ENCODE measurements at places on chromosomes 6 and 20.

DNA sequence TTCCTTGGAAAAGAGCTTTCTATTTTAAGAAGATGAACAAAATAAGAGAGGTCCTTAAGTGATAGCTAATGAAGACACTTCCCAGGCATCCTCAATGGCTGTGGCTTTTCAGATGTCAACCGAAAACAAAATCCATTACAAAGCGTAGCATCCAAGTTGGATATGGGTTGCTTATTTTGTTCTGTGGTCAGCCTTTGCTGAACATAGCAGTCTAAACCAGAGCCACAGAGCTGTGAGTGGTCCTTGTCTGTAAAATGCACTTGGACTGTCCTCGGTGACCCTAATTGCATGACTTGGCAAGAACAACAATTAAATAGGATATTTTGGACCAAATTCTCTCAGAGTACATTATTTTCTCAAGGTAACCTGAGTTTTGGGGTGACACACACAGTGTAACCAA is 10.4 kb upstream of the BFSP1 start:
- DNase-seq, result no peak

- DNase-seq, result no peak
Observed at GRCh38 chr20:21936261-21936660, 230.8 kb downstream of the PAX1 start.

DNA sequence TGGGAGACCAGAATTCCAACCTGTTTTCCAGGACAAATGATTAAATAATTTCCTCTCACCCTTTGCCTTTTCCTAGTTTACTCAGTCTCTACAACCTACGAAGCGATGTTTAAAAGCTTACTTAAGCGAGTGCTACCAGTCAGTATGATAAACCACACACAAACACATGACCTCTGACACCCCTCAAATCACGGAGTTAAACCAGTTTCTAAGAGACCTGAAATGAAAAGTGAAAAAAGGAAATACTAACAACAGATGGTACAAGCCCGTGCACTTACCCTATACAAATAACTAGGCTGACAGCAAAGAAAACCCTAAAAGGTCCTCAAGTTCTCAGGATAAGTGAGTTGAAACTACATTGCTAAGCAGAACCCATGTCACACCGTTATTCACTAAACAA is 7.7 kb downstream of the TNFRSF21 start:
- DNase-seq, result no peak

- no peak for DNase-seq
Observed at GRCh38 chr20:23060629-23061028, 11.2 kb upstream of the THBD start.

GRCh38 chr6:25312034-25312620 is 33.0 kb downstream of the CARMIL1 start:
- no peak for DNase-seq

GRCh38 chr6:5529733-5530132 is 268.4 kb downstream of the FARS2 start:
- no peak for DNase-seq

DNA sequence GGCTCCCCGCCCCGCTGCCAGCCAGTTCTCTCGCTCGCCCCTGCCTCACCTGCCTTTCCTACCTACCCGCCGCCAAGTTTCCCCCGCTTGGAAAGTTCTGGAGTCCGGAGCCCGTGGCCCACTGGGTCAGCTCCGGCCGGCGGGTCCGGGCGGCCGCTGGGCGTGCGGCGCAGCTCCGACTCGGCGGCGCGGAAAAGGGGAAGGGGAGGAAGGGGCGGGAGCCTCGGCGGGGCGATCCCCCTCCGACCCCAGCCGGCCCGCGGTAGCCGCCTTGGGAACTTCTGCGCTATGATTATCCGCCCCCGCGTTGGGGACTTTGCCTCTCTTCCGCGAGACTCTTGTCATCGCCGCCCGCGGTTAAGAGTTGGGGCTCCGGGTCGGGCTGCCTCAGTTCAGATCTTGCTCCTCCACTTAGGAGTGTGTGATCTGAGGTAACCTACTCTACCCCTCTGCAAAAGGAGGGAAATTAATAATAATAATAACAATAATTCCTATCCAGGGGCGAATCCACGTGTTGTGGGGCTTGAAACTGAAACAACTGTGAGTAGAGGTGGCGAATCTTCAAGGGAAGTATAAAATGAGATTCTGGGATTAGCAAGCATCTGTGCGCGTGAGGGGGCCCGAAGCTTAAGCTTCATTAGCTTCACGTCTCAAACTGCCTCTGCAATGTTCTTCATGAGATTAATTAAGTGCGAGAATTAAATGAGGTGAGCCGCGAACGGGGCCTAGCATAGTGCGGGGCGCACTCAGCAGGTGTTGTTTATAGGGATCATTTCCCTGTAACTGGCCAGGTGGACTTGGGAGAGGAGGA is 30.8 kb downstream of the SF3B5 start:
- no peak for DNase-seq

DNA sequence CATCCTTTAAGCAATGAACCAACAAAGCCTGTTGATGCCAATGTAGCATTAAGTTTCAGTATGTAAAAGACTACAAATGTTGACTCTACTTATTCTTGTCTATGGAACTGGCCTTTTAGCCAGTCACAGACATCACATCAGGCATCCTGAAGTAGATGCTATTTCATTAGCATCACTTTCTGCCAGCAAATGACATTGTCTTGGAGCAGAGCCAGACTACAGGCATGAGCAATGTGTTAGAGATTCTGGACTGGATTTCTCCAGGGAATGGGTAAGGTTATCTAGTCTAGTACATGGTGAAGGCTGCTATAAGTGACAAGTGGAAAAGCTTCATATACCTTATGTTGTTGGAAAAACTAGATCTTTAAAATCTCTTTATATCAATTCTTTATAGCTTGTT is 142.9 kb downstream of the ADGRB3 start:
- DNase-seq, result no peak

GRCh38 chr6:113432521-113433334 is 424.4 kb upstream of the MARCKS start:
- DNase-seq, result no peak

DNA sequence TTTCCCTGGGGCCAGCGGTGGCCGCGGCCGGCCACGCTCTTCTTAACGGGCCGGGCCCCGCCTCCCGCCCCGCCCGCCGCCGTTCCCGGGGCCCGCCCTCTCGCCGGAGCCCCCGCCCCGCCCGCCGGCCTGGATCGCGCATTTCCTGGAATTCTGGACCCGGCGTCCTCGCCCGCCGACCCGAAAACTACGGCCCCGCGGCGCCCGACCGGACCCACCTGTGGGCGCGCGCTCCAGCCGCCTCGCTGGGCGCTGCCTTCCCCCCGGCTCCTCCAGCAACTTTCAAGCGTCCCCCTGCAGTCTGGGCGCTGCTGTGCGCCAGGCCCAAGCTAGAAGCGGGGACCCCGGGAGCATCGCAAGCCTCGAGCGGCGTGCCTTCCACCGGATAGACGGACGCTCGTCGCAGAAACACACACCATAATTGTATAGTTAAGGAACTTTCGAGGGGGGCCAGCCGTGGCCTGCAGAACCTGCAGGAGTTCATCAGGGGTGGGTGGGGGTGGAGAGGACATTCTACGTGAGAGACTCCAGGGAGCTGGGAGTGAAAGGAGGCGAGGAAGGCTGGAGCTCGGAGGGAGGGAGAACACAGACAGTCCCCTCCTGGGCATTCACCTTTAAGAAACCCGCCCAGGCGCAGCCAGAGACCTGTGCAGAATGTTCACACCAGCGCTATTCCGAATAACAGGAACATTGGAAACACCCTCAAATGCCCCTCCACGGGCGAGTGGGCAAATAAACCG is at the start of gene ADA:
Gene ADA (minus strand): TSS at position 16 of the 740 bp plus-strand sequence. CDS start 92 bp downstream, outside the sequence.
- peak; percentile 42 for DNase-seq

GRCh38 chr20:5586720-5587119 is 163.5 kb upstream of the SHLD1 start:
- DNase-seq, result no peak

DNA sequence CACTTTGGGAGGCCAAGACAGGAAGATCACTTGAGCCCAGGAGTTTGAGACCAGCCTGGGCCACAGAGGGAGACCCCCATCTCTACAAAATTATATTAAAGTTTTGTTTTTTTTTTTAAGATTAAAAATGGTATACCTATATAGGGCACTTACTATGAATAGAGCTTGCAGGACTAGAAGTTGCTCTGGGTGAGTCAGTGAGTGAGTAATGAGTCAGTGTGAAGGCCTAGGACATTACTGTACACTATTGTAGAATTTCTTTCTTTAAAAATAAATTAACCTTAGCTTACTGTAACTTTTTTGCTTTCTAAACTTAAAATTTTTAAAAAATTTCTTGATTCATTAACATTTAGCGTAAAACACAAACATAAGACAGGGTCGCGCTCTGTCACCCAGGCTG is 29.7 kb downstream of the STK35 start:
- DNase-seq, result no peak

DNA sequence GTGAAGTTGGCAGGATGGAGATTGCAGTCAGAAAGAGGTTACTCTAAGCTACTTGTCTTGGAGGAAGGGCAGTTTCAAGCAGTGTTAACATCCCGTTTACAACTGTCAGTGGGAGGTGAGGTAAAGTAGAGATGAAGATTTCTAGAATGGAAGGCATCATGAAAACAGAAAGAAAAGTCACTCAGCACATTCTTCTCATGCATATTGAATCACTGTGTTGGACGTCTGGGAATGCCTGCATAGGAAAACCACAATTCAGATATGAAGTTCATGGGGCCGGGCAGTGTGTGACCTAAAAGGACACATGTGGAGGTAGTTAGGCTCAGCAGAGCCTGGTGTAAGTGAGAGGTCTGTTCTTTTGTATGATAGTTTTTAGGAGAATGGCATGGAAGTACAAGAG is 73.5 kb upstream of the LAMP5 start:
- no peak for DNase-seq

GRCh38 chr6:18389479-18389878 is 2.3 kb downstream of the RNF144B start:
- DNase-seq, result no peak

DNA sequence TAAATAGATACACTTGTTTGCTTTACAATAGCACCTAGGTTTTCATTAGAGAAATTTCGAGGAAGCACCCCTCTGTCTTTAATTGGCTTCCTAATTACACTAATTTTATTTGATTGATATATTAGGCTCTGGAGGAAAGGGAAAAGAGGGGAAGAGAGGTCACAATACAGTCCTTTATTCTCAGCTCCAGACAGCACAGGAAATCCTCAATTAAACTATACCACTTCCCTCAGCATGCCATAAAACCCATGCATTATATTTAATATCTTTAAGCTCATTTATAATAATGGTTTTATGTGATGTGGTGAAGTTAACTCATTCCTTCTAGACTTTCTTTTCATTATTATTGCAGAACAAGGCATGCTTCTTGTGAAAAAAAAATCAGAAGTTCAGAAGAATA is 17.7 kb upstream of the PDE7B start:
- DNase-seq, result peak; percentile 69

DNA sequence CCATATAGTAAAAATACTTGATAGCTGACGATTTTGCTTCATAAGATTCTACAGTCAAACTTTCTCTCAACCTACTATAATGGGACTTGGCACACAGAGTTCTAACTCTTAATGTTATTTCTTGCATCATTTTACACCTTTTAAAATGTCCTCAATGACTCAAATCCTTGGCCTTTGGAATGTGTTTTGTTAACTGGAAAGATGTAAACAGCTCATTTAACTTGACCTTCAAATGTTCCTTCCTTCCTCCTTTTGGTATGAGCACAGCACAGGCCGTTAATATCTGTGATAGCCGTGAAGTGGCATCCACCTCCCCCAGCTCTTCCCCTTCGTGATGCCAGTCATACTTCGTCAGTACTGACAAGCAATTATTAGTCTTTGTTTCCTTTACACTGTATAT is 972.0 kb upstream of the CITED2 start:
- DNase-seq, result no peak

- DNase-seq, result no peak
Observed at GRCh38 chr6:101199441-101199840, 194.1 kb upstream of the GRIK2 start.

- DNase-seq, result peak; percentile 21
Observed at GRCh38 chr6:18823782-18824386, 436.7 kb downstream of the RNF144B start.

DNA sequence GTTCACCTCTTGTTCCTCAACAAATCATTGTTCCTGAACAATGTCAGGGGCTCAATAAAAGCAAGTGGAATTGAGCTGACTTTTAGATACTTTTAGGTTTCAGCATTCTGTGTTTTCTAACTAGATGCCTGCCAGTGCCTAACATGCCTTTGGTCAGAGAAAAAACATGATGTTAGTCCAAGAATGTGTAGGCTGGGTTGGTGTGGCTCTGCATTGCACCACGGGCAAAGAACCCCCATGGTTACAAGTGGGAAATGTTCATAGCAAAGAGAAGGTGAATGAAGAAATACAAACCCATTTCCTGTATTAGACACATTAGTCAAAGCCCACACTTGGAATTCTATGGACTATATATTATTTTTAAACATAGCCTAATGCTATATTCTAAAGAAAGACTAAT is 193.3 kb downstream of the TMEM200A start:
- DNase-seq, result no peak

DNA sequence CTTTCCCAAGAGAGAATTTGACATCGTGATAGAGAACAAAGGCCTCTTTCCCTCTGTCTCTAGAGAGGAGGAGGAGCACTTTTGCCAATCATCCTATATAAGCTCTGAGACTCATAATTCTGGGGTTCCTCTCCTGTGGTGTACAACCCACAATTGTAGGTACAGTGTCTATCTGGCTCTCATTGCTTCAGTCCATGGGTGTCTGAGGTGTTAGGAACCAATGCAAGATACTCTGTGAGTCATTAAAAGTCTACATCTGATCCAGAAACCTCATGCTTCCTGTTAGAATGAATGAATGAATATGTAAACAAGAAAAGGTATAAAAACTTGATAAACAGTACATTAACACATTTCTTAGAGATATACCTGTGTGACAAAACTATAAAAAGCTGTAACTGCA is 356.7 kb downstream of the QKI start:
- DNase-seq, result no peak

DNA sequence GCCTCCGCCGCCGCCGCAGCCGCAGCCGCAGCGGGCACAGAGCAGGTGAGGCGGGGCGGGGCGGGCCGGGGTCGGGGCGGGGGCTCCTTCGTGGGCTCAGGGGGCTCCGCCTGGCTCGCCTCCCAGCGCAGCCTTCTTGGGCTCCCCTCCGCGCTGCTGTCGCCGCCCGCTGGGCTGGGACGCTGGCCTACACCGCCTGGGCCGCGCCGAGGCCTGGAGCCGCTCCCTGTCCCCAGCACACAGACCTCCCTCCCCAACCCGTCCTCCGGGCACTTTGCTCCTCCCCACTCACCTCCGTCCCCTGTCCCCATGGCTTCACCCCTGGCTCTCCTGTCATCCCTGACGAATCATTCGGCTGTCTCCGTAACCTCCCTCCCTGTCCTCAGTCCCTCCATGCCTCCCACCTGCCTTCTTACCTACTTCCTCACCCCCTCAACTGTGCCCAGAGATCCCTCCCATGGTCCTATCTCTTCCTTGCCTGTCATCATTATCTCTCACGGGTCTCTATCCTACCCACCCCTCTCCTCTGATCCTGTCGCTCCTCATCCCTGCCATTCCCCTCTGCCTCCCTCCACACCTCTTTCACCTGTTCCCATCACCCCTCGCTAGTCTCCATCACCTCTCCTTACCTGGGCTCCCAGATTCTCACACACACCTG is 512 bp downstream of the TTBK1 start:
- no peak for DNase-seq

DNA sequence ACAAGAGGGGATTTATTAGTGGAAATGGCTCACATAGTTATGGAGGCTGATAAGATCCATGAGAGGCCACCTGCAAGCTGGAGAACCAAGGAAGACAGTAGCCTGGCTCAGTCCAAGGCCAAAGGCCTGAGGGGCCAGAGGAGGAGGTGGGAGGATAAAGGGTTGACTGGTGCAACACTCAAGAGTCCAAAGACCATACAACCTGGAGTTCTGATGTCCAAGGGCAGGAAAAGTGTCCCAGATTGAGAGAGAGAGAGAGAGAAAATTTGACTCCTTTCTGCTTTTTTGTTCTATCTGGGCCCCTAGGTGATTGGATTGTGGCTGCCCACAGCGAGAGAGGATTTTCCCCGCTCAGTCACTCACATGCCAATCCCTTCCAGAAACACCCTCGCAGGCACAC is 8.0 kb downstream of the HLA-F start:
- no peak for DNase-seq

All from COLO829 (cell line).